Mesenteric fat pad (tissue), 1 donor: ENCODE measurements at places on chromosomes 1 and 21.

DNA sequence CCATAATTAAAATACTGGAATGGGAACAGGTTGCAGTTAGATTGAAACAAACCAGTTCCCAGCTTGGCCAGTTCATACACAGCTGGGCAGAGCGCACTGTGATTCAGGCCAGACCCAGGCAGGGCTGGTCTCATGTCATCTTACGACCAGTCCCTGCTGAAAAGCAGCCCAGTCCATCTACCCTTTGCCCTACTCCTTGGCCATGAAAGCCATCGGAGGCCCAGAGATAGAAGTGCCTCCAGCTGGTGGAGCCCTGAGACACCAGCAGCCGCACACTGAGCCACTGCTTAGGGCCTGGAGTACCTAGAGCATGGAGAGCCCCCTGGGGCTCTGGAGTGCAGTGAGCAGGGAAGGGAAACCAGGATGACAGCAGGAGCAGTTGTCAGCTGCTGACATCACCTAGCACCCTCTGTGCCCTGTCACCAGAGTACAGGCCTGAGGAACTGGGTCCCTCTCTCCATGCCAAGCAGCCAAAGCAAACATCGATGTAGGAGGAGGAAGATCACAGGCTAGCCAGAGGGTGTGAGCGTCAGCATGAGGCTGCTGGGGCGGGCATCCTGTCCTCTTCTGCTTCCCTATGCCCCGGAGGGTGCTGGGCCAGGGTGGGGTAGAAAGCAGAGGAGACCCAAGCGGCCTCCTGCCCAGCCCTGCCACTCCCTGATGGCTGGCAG lies 34.2 kb upstream of the TMEM125 start:
- peak; percentile 68 for DNase-seq

DNA sequence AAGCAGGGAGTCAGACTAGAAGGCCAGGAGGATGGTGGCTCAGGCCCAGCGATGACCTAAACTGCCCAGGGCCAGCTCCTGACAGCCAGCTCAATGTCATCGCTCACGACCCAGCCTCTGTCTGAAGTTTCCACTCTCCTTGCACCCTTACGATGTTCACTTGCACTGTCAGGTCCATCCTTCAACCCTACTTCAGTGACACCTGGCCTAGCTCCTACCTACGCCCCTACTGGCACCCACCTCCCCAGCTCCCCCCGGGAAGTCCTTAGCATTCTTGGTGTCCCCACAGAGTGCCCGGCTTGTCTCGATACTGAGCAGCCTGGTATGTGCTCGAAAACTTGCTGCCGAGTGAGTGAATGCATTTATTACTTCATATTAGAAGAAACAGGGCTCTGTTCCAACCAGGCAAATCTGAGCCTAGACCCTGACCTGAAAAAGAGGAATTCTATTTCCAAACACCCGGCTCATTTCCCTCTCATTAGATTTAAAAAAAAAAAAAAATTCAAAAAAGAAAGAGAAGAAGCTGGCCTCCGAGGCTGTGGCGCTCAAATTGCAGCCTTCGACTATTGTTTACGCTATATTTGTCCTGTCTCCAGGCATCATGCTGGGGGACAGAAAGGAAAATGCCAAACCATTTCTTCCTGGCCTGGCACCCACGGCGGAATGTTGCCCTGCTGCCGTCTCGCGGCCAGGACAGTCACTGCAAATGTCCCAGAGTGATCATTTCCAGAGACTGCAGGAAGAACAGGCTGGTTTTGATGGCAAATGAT lies 29.8 kb upstream of the LRRC38 start:
- DNase-seq: no peak

- DNase-seq: no peak
Measured at GRCh38 chr1:106366627-106367319, 689.7 kb upstream of the PRMT6 start.

- DNase-seq: no peak
Measured at GRCh38 chr1:58585581-58586151, 8.6 kb upstream of the TACSTD2 start.
